ENCODE measurements at places on chromosomes 2 and 18. TPM values are rescaled to one million over a fixed set of nuclear protein-coding genes. Genes with fewer than 3 reads are reported as not detected.
A peak's percentile ranks its signal among the peaks of the same experiment; 100 is the strongest.

ABCB11 gene
- total RNA-seq, result not detected

- DNase-seq, result no peak
Observed at GRCh38 chr2:54891909-54892308, 158.3 kb downstream of the RTN4 start.

DNA sequence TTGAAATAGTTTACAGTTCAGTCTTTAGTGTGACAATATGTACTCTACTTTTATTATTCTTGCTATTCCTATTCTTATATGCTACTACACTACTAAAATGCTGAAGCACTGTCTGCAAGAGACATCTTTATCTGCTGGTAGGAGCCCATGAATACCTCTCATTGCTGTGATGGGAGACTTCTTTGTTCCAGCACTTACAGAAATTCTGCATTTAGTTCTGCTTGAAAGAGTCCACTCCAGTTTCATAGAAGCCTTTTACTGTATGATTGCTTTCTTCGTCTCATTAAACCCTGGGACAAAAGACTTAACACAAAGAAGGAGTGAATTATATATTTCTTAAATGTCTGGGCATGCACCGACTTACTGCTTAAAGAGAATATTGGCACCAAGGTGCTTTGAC, 272.7 kb downstream of the CD226 start:
- DNase-seq, result no peak

DNA sequence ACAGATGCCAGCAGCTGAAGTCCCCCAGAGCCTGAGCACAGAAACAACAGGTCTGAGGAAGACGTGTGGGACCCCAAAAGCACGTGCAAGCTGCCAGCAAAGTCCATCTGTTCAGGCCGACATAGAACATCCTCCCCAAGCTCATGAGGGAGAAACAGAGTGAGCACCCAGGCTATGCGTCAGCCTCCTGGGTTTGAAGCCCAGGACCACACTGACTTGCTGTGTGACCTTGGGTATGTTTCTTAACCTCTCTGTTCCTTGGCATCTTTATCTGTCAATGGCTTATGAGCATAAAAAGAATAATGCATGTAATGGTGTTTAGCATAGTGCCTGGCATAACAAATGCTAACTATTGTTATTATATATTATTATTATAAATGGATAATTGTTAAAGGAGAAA, 40.3 kb downstream of the COL4A4 start:
- DNase-seq, result no peak

VIL1 gene
- 0.06 TPM for total RNA-seq

DNA sequence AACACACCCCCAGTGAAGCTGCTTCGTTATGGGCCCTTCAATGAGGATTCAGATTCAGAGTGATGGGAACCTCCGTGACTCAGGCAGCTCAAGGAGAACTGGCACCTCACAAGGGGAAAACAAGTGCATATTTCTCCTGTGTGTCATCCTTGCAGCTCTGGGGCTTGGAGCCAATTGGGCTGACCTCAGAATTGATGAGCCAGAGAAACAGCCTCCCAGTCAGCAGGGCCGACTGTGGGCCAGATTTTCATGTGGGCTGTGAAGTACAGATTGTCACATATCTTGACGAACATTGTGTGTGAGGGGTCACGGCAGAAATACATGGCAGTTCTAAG, 189.6 kb upstream of the SP5 start:
- DNase-seq, result peak; percentile 96

ASB18 gene
- total RNA-seq, result not detected

GRCh38 chr2:191710411-191710900, 32.5 kb downstream of the NABP1 start:
- peak; percentile 77 for DNase-seq

GALNT5 gene
- total RNA-seq, result 0.03 TPM

- no peak for DNase-seq
Observed at GRCh38 chr2:37201208-37201607, 4.9 kb downstream of the CEBPZOS start.

FRZB gene
- total RNA-seq, result not detected

LONRF2 gene
- total RNA-seq, result 0.65 TPM

DNA sequence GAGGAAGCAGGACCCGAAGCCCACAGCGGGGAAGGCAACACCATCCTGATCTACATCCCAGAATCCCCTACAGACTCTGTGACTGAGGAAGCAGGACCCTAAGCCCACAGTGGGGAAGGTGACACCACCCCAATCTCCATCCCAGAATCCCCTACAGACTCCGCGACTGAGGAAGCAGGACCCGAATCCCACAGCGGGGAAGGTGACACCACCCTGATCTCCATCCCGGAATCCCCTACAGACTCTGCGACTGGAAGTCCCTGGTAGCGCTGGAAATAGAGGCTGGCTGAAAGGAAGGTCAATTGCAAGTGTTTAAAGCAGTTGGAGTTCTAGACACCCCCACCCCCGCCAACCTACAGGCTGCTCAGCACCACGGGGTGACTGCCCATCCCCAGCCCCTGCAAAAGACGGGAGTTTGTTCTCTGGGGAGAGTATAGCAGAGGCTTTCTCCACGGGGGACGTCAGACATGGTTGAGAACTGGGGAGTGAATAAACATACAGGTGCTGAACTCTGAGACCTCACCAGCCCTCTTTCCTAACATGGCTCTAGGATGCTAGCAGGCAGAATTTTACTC, 21.0 kb downstream of the CIB4 start:
- no peak for DNase-seq

- DNase-seq, result no peak
Observed at GRCh38 chr2:178105566-178105965, 6.7 kb upstream of the RBM45 start.

- DNase-seq, result peak; percentile 7
Observed at GRCh38 chr2:112065966-112066365, 10.9 kb downstream of the TMEM87B start.

ICA1L gene
- total RNA-seq, result 0.74 TPM

- DNase-seq, result no peak
Observed at GRCh38 chr2:20465716-20466394, 19.0 kb downstream of the RHOB start.

ARL6IP6 gene
- total RNA-seq, result 44.8 TPM

GRCh38 chr2:154709215-154709614, 10.7 kb downstream of the KCNJ3 start:
- no peak for DNase-seq

- no peak for DNase-seq
Observed at GRCh38 chr2:147173798-147174197, 671.0 kb upstream of the ACVR2A start.

CPLX4 gene
- total RNA-seq, result not detected

LOXHD1 gene
- not detected for total RNA-seq

DNA sequence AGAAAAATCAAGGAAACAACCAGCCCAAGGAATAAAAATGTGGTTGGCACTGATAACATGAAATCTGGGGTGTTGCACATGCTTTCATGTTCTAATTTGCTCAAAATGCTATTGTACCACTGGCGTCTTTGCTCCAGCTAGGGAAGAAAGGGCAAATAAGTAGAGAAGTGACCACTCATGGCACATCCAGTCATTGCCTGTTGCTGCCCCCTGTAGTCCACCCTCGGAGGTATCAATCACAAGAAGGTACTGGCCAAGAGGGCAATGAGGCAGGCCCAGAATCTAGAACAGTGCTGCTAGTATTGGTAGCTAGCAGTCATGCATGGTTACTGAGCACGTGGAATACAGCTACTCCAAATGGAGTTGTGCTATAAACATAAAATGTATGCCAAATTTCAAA, 213.4 kb downstream of the CDCA7 start:
- DNase-seq, result peak; percentile 47

GRB14 gene
- 2.9 TPM for total RNA-seq

GRCh38 chr2:76391678-76392077, 681.0 kb upstream of the GCFC2 start:
- no peak for DNase-seq

DNA sequence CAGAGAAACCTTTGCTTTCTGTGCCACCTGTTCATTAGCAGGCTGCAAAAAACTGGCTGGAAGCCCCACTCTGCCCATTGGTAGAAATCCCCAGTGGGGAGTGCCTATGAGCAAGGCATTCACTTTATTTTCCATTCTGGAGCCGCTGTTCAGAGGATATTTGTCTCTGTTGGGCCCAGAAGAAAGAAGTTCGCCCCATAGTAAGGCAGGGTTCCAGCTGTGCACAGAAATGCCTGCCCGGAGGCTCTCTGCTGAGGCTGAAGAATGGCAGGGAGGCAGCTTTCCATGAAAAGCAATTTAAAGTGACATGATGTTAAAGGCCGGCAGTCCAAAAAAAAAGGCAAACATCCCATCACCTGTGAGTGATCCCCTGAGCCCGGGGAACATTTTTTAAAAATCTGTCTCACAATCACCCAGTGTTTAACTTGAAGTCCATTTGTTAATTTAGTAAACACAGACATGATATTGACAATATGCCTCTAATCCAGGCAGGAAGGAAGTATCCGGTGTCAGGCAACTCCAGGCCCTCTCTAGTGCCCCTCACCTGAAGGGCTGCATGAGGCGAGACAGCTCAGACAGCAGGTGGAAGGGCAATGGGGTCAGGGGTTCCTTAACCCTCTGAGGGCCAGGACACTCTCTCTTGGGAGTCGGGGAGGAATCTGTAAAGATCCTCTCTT, 265.1 kb upstream of the SIX2 start:
- DNase-seq, result no peak

DNA sequence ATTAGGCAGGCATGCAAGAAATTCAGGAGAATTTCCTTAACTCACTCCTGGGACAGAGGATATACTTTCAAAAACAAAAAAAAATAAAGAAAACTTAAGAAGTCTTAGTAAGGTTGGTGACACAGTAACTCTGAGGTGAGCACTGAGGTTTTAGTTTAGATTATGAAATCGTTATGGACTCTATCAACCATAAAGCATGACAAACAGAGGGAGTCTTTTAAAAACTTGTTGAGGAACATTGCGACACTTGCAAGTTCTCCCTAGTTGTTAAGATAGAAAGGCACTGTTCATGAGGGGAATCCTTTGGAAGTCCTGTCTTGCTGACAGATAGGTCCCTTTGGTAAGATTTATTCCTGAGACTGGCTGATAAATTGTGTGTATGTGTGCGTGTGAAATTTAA, 194.3 kb upstream of the ERBB4 start:
- DNase-seq, result no peak

SF3B1 gene
- total RNA-seq, result 220 TPM

NT5DC4 gene
- total RNA-seq, result not detected

EXOC6B gene
- total RNA-seq, result 7.6 TPM

GRCh38 chr18:72869226-72870185, 1.7 kb upstream of the NETO1 start:
- DNase-seq, result peak; percentile 45

ZAP70 gene
- 0.33 TPM for total RNA-seq

- DNase-seq, result no peak
Observed at GRCh38 chr2:84908948-84909713, 3.7 kb downstream of the TMSB10 start.

- no peak for DNase-seq
Observed at GRCh38 chr18:10011061-10011460, 97.2 kb downstream of the VAPA start.

- DNase-seq, result peak; percentile 9
Observed at GRCh38 chr18:62596145-62597005, 73.5 kb downstream of the ZCCHC2 start.

RUFY4 gene
- not detected for total RNA-seq

CD207 gene
- not detected for total RNA-seq

GRCh38 chr2:120674246-120675170, 61.2 kb upstream of the GLI2 start:
- DNase-seq, result no peak

CRYGC gene
- not detected for total RNA-seq

RAPH1 gene
- total RNA-seq, result 5.8 TPM

DNA sequence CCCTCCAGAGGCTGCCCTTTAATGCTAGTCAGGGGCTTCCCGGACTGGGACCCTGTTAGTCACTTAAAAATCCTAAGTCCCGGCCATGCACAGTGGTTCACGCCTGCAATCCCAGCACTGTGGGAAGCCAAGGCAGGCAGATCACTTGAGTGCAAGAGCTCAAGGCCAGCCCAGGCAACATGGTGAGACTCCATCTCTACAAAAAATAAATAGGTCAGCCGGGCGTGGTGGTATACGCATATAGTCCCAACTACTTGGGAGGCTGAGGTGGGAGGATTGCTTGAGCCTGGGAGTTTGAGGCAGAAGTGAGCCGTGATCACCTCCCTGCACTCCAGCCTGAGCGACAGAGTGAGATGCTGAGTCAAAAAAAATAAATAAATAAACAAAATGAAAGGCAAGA, 17.2 kb upstream of the KCNG2 start:
- no peak for DNase-seq

DNA sequence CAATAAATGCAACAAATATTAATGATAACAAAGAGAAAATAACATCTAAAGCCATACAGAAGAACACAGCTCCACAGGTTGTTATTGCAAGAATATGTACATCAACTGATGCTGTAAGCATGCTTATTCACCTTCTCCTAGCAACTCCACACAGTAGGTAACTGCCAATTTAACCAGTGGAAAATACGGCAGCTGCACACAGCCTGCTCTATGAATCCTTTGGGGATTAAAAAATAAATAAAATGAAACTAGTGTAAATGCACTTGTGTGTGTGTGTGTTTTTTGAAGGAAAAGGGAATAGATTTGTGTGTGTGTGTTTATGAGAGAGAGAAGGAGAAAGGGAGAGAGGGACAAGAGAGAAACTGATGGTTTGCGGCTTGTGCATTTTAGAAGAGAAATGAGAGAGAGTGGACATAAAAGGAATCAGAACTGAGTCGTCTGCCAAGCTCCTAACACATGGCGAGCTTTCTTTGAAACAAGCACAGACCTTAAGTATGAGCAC, 96.2 kb upstream of the PDE1A start:
- no peak for DNase-seq

- no peak for DNase-seq
Observed at GRCh38 chr18:12074736-12075135, 18.9 kb upstream of the ANKRD62 start.

- DNase-seq, result no peak
Observed at GRCh38 chr18:58898010-58898799, 33.5 kb downstream of the ZNF532 start.

LYPD6 gene
- 8.5 TPM for total RNA-seq
